ENCODE measurements at places on chromosomes 6 and 20.

DNA sequence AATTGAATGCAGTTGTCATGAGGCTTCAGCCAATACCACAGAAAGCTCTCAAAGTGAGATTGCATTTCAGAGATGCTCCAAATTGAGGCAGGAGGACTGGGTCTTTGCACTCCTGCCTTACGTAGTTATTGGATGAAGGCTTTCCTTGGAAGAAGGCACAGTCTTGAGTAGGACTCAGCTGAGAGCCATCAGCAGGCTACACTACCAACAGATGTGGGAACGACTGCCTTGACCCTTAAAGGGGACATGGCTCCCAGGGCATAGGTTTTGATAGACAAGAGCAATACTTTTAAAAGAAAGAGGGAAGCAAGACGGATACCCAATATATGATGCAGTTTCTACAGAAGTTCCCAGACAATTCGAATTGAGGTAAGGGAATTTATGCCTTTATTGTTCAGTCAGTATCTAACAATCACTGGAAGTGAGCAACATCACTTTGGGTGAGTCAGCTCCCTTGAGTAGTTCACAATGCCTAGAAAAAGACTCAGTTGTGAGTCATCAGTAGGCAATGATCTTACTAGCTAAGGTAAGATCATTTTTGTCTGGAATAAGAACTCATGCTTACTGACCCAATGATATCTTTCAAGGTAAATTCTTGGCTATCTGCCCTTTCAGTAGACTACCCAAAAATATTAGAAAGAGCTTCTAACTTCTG, 390.8 kb downstream of the GJA1 start:
- DNase-seq, result no peak

- no peak for DNase-seq
Observed at GRCh38 chr6:36662827-36663256, 15.7 kb upstream of the CDKN1A start.

- no peak for DNase-seq
Observed at GRCh38 chr6:19181211-19181610, 656.0 kb upstream of the ID4 start.

- no peak for DNase-seq
Observed at GRCh38 chr6:5937169-5937909, 69.4 kb downstream of the NRN1 start.

GRCh38 chr6:154852687-154853086, 119.5 kb downstream of the SCAF8 start:
- no peak for DNase-seq

GRCh38 chr6:163691049-163691448, 276.5 kb downstream of the QKI start:
- DNase-seq, result no peak

DNA sequence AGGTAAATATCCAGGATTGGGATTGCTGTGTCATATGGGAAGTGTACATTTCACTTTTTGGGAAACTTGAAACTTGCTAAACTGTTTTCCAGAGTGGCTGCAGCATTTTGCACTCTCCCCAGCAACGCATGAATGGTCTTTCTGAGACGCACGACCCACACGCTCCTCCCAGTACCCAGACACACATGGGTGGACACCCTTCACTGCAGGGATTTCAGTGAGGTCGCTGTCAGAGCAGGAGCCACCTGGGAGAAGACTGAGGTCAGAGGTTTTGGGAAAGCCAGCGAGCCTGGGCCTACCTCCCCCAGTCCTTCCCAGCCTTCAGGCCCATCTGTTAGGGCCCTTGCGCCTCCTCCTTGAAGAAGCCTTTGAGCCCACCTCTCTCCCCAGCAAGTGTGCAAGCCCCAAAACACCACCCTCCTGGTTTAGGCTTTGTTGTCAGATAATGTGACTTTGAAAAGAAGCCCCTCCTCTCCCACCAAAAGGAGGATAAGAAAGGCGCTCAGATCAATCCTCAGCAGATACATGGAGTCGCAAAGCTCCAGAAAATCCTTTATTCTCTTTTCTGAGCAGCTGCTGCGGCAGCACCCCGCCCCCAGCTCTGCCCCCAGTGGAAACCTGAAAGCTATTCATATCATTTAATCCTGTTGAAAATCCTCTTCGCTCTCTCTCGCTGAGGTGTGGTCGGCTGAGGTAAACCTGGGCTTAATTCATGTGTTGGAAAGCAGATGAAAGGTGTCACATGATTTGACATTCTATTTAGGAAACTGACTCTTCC, 12.7 kb upstream of the JAG1 start:
- DNase-seq, result no peak

DNA sequence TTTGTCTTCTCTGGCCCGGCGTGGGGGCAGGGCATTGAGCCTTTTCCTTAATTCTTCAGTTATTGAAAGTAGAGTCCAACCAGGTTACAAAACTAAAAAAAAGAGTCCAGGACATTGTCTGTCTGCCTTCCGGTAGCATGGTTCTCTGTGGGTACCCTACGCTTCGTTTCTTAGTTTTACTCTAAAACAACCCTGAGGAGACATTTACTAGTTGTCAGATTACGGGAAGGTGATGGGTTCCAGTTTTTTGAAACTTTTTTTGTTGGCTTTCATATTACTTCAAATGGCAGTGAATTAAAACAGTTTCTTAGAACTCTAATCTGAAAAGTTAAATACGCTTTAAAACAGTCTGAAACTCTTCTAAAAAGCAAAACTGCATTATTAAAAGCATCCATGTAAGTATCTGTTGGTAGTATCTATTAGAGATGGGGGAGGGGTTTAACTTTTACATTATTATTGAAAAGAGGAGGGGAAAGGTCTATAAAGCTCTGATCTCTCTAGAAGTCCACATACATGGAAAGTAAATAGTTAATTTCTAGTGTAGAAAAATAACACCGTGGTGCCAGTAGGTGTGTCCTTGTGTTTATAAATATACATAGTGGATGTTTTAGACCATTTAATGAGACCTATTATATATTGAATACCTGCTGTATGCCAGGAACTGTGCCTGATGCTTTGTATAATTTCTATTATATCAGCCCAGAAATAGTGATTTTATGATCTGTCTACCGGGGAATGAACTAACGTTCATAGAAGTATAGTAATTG, 2.2 kb downstream of the BICRAL start:
- DNase-seq, result no peak

DNA sequence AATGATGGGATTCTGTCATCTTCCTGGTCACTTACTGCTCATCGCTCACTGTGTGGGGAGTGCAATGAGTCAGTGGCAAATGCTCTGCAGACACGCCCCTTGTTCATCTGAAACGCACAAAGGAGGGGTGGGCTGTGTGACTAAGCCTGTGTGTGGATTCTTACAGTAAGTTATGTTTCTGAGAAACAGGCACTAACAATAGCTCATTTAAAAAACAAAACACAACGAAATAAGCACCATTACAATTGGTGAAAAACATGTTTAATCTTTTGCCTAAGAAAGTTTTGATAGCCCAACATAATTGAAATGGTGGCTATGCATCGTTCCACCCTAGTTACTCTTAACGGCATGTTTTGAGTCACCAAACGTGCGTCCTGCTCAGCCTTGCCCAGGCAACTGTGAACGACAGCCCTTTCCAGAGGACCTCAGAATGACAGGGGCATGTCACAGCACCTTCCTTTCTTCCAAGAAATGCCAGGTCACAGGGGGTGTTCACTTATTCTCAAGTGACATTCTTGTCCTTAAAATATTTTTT, 118.4 kb upstream of the SGK1 start:
- no peak for DNase-seq

GRCh38 chr6:17042422-17043147, 59.3 kb upstream of the STMND1 start:
- peak; percentile 52 for DNase-seq

GRCh38 chr6:96276856-96277255, 244.8 kb upstream of the UFL1 start:
- no peak for DNase-seq

- no peak for DNase-seq
Observed at GRCh38 chr20:20089939-20090338, 37.6 kb downstream of the CFAP61 start.

DNA sequence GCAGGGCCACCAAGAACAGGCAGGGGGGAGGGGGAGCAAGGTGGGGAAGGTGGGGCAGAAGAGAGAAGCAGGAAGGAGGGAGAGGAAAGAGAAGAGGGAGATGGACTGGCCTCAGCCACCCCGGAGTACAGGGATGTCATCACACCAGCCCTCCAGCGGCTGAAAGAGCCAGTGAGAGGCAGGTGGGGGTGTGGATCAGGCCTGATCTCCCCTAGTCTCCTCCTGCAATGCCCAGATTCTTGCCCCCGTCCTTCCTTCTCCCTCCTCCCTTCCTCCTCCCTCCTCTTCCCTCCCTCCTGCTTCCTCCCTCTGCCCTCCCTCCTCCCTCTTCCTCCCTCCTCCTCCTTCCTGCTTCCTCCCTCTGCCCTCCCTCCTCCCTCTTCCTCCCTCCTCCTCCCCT, 61.5 kb downstream of the YTHDF1 start:
- no peak for DNase-seq

- DNase-seq, result no peak
Observed at GRCh38 chr6:2158596-2159271, 86.7 kb downstream of the GMDS start.

- no peak for DNase-seq
Observed at GRCh38 chr20:35497320-35497719, 32.1 kb downstream of the C20orf173 start.

DNA sequence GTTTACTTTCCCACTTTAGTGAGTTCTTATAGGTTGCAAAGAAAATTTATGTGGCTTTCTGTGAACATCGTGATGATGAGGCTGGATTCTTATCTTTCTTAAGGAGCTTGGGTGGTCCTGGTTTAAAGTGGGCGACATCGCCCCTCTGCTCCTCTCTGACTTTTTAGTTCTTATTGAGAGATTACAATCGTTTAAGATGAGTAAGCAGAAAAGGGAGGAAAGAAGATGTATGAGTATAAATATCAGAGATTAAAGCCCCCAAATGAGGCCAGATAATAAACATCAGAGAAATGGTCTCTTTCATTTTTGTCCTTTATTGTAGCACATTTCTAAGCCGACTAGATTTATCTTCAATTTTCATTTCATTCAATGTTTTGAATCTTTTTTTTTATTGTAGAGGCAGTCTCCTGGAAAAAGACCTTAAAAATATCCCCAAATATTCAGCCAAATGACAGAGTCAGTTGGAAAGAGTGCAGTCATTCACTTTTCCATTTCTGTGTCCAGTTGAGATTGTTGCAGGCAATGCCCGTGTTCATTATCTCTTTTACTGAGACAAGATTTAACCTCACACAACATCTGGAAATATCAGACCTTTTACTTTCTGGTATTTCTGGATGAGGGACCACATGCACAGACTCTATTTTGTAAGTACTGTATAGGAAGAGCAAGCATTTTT, 62.0 kb upstream of the PDE7B start:
- DNase-seq, result no peak
